Caudate nucleus (tissue), 63 donors: ENCODE measurements at places on chromosomes 2 and 18.

- DNase-seq, result no peak
Observed at GRCh38 chr2:23241611-23242245, 143.3 kb upstream of the KLHL29 start.

DNA sequence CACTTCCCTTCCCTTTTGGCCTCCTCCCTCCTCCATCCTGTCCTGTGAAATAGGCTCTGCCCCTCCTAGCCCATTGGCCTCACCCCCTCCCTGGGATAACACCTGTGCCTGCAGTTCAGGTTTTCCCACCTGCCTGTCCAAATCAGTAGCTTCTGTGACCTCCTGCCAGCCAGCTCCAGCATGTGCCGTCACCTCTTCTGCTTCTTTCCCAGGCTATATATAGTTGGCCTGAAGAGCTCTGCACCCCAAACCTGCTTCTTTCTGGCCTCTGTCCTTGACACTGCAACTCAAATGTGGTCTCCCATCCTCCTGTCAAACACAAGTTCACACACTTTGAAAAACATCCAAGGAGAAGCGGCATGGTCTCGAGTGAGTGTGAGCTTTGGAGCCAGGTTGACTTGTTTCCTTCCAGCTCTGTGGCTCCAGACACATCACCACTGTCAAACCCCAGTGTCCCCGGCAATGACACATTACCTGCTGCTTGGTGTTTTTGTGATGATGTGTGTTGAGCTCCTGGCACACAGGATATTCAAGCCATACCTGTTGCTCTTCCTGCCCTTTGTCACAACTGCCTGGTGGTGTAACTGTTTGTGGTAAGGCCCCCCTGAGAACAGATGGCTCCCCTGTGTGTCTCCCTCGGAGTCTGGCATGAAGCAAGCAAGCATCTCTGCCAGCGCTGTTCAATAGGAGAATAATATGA lies 143.6 kb upstream of the DAPL1 start:
- no peak for DNase-seq

- no peak for DNase-seq
Observed at GRCh38 chr2:10027660-10028330, 15.6 kb upstream of the KLF11 start.

DNA sequence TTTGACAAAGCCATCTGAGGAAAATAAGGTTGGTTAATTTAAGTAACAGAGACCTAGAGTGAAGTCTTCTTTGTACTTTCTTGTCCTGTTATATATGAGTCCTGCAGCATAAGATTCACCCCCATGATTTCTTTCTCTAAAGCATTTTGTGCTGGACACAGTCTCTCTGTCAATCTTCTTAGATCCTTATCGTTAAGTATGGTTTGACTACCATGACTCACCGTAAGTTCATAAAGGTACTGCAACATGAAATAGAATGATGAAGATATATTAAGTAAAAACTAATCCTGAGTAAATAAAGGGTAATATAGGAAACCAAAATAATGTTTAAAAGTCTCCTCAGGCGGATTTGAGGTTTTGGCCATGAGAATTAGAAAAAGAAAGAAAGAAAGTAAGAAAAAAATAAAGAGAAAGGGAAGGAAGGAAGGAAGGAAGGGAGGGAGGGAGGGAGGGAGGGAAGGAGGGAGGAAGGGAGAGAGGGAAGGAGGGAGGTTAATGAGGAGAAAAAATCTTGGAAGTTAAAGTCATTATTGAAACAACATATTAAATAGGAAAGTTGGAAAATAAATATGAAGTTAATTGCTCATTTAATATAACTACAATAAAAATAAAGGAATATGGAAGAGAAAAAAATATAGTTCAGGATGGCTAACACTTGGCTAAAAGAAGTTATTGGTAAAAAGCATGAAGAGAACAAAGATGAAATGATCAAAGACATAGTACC lies 980.3 kb upstream of the CDH2 start:
- no peak for DNase-seq

DNA sequence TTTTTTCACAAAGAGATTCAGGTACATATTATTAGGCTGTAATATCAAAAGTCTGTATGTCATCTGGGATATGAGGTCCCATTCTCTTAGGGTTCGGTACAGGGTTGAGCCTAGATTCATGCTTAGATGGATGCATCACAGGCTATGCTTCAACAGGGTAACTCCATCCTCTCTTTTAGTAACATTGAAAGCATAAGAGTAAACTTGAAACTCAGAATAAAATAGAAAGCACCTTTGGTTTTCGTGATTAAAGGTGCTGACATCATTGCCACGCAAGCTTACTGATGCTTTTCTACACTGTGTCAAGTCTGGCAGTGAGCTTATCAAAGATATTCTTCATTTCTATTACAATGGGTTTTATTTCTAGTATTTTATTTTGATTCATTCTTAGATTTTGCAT lies 419.1 kb upstream of the DSEL start:
- DNase-seq, result no peak
